Activated T-helper 1 cell treated with anti-CD3 and anti-CD28 coated beads, Interleukin-2, amount 50 U/mL, for 16 hours (primary cell): ENCODE measurements at places on chromosomes 1 and 21.

DNA sequence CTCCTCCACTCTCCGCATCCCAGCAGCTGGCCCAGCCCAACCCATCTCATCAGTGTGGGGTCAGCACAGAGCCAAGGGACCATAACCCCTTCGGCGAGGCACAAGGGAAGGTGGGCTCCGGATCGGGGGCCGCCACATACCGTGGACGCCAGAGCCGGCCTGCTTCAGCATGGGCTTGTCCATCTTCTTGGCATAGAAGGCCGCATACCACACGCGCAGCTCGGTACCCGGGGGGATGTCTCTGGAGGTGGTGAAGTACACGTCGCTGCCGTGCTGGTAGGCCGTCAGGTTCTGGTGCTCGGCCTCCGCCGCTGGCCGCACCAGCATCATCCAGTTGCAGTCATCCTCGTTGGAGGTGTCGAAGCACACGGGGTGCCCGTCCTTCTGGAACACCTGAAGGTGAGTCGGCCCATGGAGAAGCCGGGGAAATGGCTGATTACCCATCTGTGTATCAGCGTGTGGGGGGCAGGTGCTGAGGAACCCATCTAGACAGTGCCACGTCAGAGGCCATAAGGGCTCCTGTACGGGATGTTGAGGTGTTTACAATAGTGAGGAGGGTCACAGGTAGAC, 24.6 kb downstream of the PRDM15 start:
- DNase-seq = no peak

GRCh38 chr1:223419561-223419960, 26.3 kb downstream of the CCDC185 start:
- no peak for DNase-seq

DNA sequence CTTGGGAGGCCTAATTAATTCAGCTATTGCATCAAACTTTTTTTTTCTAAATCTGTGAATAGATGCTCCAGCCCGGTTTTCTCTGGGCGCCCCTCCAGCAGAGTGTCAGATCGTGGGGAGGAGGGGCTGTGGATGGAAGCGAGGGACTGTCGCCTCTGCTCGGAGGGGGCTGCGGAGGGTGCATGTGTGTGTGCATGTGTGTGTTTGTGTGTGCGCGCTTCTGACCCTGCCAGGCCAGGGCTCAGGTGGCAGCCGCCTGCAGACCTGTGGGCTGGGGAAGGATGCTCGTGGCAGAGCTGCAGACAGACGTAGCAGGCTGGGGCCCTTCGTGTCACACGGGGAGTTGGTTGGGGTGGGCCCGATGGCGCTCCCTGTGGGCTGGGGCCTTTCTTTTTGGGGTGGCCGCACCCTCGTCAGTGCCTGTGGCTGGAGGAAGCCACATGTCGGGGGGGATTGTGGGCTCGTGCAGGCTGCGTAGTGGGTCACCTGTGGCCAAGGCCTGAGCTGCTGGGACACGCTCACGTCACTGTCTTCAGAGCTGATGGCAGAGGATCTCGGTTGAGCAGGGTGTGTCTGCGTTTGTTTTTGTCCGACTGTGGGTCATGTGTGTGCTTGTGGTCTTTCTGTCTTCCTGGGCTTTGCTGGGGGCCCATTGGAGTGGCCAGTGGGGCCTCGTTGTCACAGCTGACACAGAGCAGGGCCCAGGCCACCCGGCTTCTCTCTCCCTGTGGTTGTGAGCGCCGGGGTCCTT, 2.8 kb downstream of the SKI start:
- peak; percentile 40 for DNase-seq

DNA sequence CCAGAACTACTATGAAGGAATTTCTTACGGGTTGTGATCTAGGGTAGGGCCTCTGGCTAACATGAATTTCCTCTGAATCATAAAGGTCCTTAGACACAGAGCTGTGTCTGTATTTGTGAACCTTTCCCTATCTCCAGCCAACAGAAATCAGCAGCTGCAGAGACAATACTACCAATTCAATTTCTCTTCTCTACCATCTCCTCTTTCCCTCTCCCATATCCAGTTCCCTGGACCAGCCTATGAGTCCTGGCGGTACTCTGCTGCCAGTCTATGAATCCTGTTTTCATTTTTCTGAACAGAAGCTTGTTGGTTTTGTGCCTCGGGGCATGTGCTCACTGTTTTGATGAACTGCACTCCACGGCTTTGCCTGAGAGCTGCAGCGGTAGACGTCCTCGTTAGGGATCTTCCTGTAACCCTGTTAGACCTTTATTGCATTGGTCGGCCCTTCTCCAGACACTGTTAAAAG, 458.0 kb upstream of the VAMP3 start:
- DNase-seq = no peak

- DNase-seq = no peak
Measured at GRCh38 chr1:41917835-41918449, 780 bp downstream of the HIVEP3 start.

DNA sequence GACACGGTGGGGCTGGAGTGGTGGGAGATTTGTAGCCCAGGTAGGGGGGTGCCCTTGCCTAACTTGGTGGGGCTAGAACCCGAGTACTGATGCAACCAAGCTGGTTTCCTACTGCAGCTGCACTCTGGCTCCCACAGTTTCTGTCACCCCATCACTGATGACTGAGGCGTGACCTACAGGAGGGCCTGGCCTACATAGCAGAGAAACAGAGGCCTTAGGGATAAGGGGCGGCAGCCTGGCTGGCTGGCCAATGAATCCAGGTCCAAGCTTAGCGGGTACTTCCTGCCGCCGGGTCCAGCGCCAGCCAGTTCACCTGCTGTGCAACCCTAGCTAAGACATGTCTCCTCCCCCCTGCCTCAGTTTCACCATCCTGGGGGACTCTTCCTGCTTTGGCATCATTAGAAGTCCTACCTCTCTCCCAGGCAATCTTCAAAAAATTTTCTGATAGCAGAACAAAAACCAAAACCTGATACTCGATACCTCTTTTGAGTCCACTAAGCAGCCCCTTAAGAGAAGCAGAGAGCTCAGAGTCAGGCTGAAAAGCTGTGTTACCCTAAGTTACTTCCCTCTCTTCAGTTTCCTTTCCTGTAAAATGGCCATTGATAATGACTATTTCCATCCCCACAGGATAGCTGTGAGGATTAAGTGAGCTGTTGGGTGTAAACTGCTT, 27.3 kb upstream of the RNF19B start:
- no peak for DNase-seq

- DNase-seq = no peak
Measured at GRCh38 chr1:246971090-246971721, 36.7 kb downstream of the ZNF695 start.

DNA sequence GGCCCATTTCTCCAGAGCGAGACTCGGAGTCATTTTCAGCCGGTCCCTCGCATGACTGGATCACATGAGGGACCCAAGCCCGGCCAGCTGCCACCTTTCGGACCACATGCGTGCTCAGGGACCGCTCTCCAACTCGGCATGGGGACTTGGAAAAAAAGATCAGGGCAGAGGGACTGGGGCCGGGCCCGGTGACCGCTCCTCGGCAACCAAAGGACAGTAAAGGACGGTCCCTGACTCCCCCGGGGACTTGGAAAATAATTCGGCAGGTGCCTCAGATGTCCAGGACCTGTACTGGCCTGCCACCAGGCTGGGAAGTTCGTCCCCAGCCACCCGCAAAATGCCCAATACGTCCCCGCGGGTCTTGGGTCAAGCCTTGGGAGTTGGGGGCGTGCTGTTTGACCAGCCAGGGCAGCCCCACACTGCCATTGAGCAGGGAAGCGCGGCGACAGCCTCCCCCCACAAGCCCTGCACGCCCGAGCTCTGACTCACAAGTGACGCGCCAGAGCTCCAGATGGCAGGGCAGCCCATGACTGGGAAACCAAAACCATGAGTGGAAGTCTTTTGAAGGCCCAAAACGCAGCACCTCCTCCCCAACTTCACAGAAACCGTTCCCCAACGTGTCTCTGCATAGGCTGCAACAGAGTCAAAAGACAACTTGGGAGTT, 134.5 kb downstream of the LIPI start:
- DNase-seq = no peak

DNA sequence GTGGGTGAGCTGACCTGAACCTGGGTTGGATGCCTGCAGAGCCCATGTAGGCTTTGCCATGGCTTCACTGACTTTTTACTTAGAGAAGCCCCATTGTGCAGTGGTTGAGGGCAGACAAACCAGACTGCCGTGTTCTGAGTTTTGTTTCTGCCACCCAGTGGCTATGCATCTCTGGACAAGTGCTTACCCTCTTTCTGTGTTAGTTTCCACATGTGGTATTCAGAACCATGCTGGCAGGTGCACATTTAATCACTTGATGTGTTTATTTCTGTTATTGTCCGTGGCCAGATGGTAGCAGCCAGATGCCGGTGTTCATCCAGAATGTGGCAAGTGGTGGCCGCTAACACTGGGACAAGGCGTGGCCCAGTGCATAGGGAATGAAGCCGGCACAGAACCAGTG, 10.3 kb upstream of the PTPN7 start:
- no peak for DNase-seq

GRCh38 chr1:1219341-1219740, 5.4 kb upstream of the TNFRSF4 start:
- DNase-seq = no peak

DNA sequence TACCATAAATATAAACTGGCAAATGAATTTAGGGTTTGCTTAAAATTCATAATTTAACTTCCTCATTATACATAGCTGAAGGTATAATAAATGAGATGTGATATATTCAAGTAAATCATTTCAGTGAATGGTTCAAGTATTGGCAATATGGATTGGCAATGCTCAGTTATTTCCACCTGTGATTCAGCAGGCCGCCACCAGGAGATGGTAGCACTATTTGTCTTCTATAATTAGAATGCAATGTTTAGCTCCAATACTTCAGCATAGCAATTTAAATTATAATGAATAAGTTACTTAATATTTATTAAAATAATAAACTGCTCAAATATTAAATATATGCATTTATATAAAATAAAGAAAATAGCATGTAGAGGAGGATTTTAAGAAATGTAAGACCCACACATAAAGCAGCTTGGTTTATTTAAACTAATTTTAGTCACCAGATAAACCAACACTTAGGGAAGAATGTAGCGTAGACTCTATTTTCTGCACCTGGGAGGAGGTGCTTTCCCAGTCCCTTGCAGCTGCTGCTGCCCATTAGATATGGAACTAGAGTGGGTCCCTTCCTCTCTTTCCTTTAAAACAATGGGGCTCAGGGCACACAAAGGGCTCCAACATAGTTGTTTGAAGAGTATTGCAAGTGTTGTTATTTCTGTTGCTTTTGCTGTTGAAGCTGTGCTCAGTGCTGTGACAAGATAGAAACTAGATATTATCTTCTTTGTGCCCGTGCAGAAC, 62.1 kb downstream of the PLPPR4 start:
- no peak for DNase-seq

DNA sequence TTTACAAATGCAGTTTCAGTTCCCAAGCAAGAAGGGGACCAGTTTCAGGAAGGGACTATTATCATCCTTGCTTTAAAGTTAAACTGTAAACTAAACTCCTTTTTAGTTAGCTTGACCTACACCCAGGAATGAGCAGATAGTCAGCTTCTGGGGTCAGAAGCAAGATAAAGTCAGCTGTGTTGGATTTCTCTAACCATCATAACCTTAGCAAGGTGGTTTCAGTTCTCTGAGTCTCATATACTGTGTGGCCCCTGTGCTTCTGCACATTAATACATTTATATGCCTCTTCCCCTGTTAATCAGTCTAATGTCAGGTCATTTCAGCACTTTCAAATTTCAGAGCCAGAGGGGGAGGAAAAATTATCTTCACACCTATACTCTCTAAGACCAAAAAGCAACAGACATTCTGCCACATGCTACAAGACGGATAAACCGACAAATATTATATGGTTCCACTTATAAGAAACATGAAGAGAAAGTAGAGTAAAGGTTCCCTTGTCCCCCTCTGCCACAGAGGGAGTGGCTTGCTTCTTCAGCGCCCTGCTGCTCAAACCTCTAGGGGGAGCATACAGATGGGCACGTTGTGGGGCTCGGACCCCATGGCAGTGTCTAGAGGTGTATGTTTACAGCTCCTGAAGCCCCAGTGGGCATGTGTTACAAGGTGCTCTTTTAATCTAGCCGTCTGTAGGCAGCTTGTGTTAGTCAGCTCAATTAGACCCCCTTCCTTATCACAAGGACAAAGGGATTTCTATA, 89.1 kb downstream of the SMYD3 start:
- no peak for DNase-seq

GRCh38 chr21:44792702-44793591, 8.7 kb downstream of the UBE2G2 start:
- DNase-seq = peak; percentile 25

GRCh38 chr1:162197041-162197531, 127.6 kb downstream of the NOS1AP start:
- DNase-seq = no peak
